Nasal cavity respiratory epithelium epithelial cell of viscerocranial mucosa (primary cell): ENCODE measurements at places on chromosomes 12 and 14. TPM values are rescaled to one million over a fixed set of nuclear protein-coding genes. Genes with fewer than 3 reads are reported as not detected.

Gene CYP27B1
- 1.5 and 4.1 TPM in 2 replicates for total RNA-seq

Gene TRPV4
- total RNA-seq: 0.68 and 3.6 TPM in 2 replicates

Gene SIVA1
- 31.0 and 56.4 TPM in 2 replicates for total RNA-seq

Gene KRT78
- 0.36 and 6.2 TPM in 2 replicates for total RNA-seq

Gene SPTB
- total RNA-seq: not detected in 2 replicates

Gene SRRM4
- total RNA-seq: not detected in 2 replicates

Gene PTGER2
- total RNA-seq: 0.14 TPM in 1 of 2 replicates, not detected in the other

Gene P2RX2
- not detected in 2 replicates for total RNA-seq

Gene KRT73
- not detected in 2 replicates for total RNA-seq

Gene CLEC1B
- not detected in 2 replicates for total RNA-seq

Gene HOXC6
- total RNA-seq: not detected in 2 replicates

Gene SLC6A12
- 0.14 TPM in 1 of 2 replicates, not detected in the other for total RNA-seq

Gene MFAP5
- 0.14 and 19.5 TPM in 2 replicates for total RNA-seq

Gene OAS3
- total RNA-seq: 4.8 and 16.0 TPM in 2 replicates

Gene NRXN3
- total RNA-seq: under 0.01 and 0.07 TPM in 2 replicates

Gene TAS2R14
- total RNA-seq: 0.68 and 4.1 TPM in 2 replicates

Gene TAS2R13
- under 0.01 and 3.3 TPM in 2 replicates for total RNA-seq

Gene ABHD12B
- total RNA-seq: under 0.01 TPM in 1 of 2 replicates, not detected in the other

Gene RERGL
- total RNA-seq: not detected in 2 replicates

Gene REP15
- total RNA-seq: 0.34 and 2.3 TPM in 2 replicates
